GM12878 (cell line): ENCODE measurements at places on chromosomes 4 and X. TPM values are rescaled to one million over a fixed set of nuclear protein-coding genes. Genes with fewer than 3 reads are reported as not detected.
A peak's percentile ranks its signal among the peaks of the same experiment; 100 is the strongest.

MTM1 gene
- 9.1 and 9.2 TPM in 2 replicates for total RNA-seq

CLDN22 gene
- total RNA-seq = not detected in 2 replicates

UNC5C gene
- total RNA-seq = 0.48 and 0.64 TPM in 2 replicates

FOXR2 gene
- total RNA-seq = not detected in 2 replicates

KLHL13 gene
- 13.5 and 14.7 TPM in 2 replicates for total RNA-seq

POU4F2 gene
- not detected in 2 replicates for total RNA-seq

PRR32 gene
- not detected in 2 replicates for total RNA-seq

TEX11 gene
- not detected in 2 replicates for total RNA-seq

DMD gene
- total RNA-seq = 3.8 and 4.4 TPM in 2 replicates

FRMPD4 gene
- total RNA-seq = not detected in 2 replicates

OTUD6A gene
- not detected in 2 replicates for total RNA-seq

MAGED4B gene
- total RNA-seq = 0.13 TPM in 1 of 2 replicates, not detected in the other

DMP1 gene
- total RNA-seq = not detected in 2 replicates

SLC16A2 gene
- 0.08 and 0.13 TPM in 2 replicates for total RNA-seq

C4orf36 gene
- total RNA-seq = 1.4 and 2.3 TPM in 2 replicates

DNA sequence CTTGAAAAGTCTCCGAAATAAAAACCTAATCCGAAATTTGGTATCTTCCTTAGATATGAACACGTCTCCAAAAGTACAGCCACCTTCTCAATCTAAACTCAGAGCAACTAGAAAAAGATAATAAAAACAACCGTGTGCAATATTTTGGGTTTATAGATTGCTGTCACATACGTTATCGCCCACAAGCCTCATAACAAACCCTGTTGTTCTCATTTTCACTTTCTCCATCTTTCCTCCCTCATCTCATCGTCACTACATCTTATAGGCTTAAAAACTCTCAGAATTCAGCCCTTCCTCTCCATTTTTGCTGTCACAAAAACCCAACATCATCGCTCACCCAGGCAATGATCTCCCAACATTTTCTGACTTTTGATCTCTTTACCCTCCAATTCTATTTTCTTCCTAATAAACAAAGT lies 448 bp upstream of the SCFD2 start:
- H3K27me3 ChIP-seq = no peaks in the 10 kb centered on the region
- no peaks in the 10 kb centered on the region; the same call in 1 of the 2 replicates for H3K36me3 ChIP-seq
- peak overlapping the region; percentile 81 for H3K27ac ChIP-seq
- no peak for DNase-seq

DNA sequence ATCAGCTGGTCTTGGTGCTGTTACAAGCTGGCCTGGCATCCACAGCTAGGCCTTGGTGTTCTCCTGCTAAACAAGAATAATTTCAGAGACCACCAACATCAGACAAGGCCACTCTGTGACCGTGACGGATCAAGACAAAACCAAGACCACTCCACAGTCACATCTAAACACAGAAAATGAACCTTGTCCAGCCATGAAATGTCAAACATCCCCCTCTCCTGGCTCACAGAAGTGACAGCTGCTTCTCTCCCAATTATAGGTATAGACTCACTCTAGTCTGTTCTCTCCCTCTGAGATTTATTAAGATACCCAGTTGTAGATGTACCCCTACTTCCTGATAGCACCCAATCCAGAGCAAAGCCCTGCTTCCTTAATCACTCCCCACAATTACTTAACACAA lies 40.4 kb downstream of the EFHC2 start:
- H3K4me3 ChIP-seq = no peak overlapping the region
- no peaks in the 10 kb centered on the region for H3K36me3 ChIP-seq
- H3K27ac ChIP-seq = no peak overlapping the region
- DNase-seq = no peak
- no peaks in the 10 kb centered on the region for H3K27me3 ChIP-seq
- no peaks in the 10 kb centered on the region for H3K4me1 ChIP-seq

GRCh38 chrX:32572644-32573043 lies 638.7 kb downstream of the DMD start:
- DNase-seq = no peak
- H3K27ac ChIP-seq = no peak overlapping the region
- H3K4me3 ChIP-seq = no peak overlapping the region

DNA sequence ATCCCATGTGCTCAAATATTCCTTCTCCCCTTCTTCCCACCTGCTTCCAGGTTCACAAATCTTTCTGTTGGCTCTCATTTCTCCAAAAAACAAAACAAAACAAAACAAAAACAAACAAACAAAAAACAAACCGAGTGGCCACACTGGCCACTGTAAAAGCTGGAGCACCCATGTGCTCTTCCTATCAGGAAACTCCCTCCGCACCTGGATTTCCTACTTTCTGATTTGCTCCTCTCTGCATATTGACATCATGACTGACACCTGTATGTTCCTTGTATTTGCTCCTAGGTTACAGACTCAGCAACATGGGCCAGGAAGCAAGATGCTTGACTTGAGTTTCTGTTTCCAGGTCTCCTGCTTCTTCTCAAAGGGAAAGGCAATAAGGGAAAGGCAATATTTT lies 258.8 kb downstream of the GPC3 start:
- H3K27ac ChIP-seq = no peak overlapping the region
- H3K36me3 ChIP-seq = no peaks in the 10 kb centered on the region
- no peaks in the 10 kb centered on the region for H3K27me3 ChIP-seq
- H3K4me3 ChIP-seq = no peak overlapping the region

DNA sequence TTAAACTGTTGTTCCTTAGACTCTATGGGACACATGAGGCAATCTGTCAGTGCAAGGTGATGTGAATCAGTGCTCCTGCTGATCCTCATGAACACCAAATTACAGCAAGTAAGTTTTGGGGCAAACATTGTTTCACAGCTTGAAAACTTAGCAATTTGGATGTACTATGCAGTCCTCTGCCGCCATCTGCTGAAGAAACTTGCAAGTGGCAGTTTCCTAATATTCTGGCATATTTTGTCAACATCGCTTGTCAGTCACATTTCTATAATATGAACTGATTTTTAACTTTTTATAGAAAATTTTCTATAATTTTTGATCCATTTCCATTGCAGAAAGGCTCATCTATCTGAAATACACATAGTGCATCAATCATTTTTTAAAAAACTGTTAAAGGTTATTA lies 56.3 kb downstream of the ZAR1 start:
- no peaks in the 10 kb centered on the region for H3K4me1 ChIP-seq
- H3K27me3 ChIP-seq = no peaks in the 10 kb centered on the region
- peaks cover 31% of the 10 kb centered on the region for H3K36me3 ChIP-seq
- DNase-seq = peak; percentile 8
- no peak overlapping the region for H3K27ac ChIP-seq
- H3K4me3 ChIP-seq = no peak overlapping the region

DNA sequence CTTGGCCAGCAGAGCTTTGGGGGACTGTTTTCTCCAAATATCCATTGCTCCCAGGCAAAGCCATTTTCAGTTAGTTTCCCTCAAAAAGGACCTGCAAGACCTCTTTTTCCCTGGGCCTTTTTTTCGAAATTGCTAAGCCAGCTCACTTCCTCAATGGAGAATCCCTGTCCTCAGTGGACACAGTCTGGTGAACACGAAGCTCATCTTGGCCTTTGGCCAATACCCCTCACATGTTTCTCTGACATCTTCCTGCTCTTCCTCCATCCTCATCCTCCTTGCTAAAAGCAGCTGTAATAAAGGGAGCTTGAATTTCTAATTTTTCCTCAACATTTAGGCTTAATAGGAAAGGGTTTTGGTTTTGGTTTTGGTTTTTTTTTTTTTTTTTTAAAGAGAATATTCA lies 17.6 kb upstream of the PRPS1 start:
- H3K36me3 ChIP-seq = no peaks in the 10 kb centered on the region
- no peak for DNase-seq
- no peak overlapping the region for H3K27ac ChIP-seq
- H3K27me3 ChIP-seq = no peaks in the 10 kb centered on the region
- no peak overlapping the region for H3K4me3 ChIP-seq
- H3K4me1 ChIP-seq = no peaks in the 10 kb centered on the region

DNA sequence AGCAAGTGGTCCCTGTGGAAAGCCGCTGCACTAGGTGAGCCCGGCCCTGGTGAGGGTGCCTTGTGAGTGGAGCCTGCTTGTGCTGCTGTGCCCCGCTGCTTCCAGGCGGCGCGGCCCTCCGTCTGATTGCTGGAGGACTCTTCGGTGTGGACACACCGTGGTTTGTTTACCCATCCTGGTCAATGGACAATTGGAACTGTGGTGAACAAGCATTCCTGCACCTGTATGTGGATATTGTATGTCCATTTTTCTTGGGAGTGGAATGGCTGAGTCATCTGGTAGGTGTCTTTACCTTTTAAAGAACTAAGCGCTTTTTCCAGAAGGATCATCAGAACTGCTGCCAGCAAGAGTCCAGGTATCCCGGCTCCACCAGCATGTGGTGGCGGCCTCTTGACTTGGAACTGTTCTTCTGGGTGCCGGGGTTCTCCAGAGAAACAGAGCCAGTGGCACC lies 15.6 kb downstream of the MAEA start:
- no peaks in the 10 kb centered on the region for H3K27me3 ChIP-seq
- no peak for DNase-seq
- H3K4me1 ChIP-seq = no peaks in the 10 kb centered on the region; the same call in 1 of the 2 replicates
- H3K36me3 ChIP-seq = peaks cover 4% of the 10 kb centered on the region
- H3K4me3 ChIP-seq = no peak overlapping the region
- H3K27ac ChIP-seq = no peak overlapping the region

DNA sequence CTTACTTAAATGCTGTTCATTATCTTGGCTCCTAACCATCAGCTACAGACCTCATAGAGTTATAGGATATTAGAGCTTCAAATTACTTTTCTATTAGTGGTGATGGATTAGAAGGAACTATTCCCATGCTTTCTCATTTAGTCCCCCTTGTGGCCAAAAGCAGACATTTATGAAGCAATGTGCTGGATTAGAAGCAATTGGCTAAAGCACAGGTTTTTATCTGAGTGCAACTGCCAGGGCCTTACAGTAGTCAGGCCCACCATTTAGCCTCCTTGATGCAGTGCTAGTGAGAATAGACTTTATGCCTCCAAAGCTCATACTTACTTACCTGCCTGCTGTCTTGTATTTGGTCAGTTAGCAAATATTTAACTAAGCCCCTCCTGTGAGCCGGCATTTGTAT lies 93.0 kb downstream of the TSPAN7 start:
- H3K27me3 ChIP-seq = no peaks in the 10 kb centered on the region
- no peak overlapping the region for H3K27ac ChIP-seq
- H3K36me3 ChIP-seq = no peaks in the 10 kb centered on the region
- H3K4me3 ChIP-seq = no peak overlapping the region
- H3K4me1 ChIP-seq = no peaks in the 10 kb centered on the region

- no peaks in the 10 kb centered on the region for H3K27me3 ChIP-seq
- H3K27ac ChIP-seq = no peak overlapping the region
- no peak overlapping the region for H3K4me3 ChIP-seq
- DNase-seq = no peak
- no peaks in the 10 kb centered on the region for H3K36me3 ChIP-seq
These were observed 355.1 kb downstream of the PDHA2 start for GRCh38 chr4:96194993-96195392.

DNA sequence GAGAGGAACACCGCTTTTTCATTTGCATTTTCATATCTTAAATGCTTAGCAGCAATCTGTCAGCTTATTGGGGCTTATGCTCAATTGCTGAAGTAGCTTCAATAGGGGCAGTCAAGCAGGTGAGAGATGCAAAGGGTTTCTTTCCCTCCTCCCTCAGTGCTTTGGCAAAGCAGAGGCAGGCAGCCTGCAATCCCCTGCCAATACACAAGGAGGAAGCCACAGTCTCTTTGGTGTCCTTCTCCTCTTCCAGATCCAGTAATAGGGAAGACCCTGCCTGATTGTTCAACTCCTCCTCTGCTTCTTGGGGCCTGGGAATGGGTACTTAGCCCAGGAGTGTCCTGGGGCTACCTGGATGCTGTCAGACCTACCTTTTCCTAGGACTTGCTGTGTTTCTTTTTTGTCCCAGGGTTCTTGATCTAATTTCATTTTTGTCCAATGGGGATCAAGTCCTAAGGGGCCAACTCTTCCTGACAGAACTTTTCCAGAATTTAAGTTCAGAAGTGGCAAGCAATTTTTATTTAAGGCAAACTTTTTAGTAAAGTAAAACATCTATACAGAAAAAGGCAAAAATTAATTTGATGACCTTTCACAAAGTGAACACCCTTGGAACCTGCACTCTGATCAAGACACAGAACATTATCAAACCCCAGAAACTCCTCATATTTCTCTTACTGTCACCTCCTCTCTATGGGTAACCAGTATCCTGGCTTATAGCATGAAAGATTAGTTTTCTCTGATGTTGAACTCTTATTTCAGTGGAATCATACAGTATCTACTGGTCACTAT lies 260.3 kb downstream of the PPP3CA start:
- no peak for DNase-seq
- H3K27me3 ChIP-seq = no peaks in the 10 kb centered on the region
- H3K27ac ChIP-seq = no peak overlapping the region
- peaks cover 14% of the 10 kb centered on the region for H3K4me1 ChIP-seq
- H3K4me3 ChIP-seq = no peak overlapping the region

DNA sequence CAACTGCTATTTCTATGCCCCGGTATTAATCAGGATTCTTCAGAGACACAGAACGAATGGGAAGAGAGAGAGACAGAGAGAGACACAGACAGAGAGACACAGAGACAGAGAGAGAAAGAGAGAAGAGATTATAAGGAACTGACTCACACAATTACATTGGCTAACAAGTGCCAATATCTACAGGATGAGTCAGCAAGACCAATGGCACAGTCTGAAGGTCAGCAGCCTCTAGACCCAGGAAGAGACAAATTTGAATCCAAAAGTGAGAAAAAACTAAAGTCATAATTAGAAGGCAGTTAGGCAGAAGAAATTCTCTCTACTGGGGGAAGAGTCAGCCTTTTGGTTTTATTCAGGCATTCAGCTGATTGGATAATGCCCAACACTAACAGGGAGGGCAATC lies 187.3 kb downstream of the MAB21L2 start:
- DNase-seq = no peak
- no peaks in the 10 kb centered on the region for H3K36me3 ChIP-seq
- no peak overlapping the region for H3K4me3 ChIP-seq
- H3K27me3 ChIP-seq = no peaks in the 10 kb centered on the region
- no peaks in the 10 kb centered on the region for H3K4me1 ChIP-seq
- no peak overlapping the region; the same call in 1 of the 2 replicates for H3K27ac ChIP-seq

DNA sequence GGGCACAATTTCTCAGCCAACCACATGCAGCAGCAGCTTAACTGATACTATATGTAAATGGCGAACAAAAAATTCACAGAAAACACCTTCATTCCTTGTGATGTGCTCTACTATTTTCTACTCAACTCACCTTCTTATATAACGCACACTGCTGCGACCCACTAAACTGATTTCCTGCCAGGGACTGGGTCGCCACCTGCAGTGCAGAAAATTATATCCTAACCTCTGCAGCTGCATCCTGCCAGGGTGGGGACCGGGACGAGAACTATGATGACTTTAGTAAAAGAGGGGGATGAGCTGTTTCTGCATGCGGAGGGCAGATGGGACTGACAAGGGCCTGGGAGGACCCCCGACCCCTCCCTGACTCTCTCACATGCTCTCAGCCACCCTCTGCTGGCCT lies 27.4 kb downstream of the ABLIM2 start:
- no peak overlapping the region for H3K4me3 ChIP-seq
- no peaks in the 10 kb centered on the region for H3K4me1 ChIP-seq

- no peak for DNase-seq
- H3K27ac ChIP-seq = no peak overlapping the region
- H3K4me1 ChIP-seq = no peaks in the 10 kb centered on the region
- no peak overlapping the region for H3K4me3 ChIP-seq
- no peaks in the 10 kb centered on the region for H3K36me3 ChIP-seq
These were observed 187.7 kb downstream of the DCTD start for GRCh38 chr4:182729516-182729915.
